ENCODE measurements at places on chromosomes 12 and 14. TPM values are rescaled to one million over a fixed set of nuclear protein-coding genes. Genes with fewer than 3 reads are reported as not detected.
A peak's percentile ranks its signal among the peaks of the same experiment; 100 is the strongest.

Gene PTPN11
- total RNA-seq = 114 TPM

Gene SIX6
- total RNA-seq = not detected

Gene CCDC196
- not detected for total RNA-seq

Gene RNASE7
- not detected for total RNA-seq

DNA sequence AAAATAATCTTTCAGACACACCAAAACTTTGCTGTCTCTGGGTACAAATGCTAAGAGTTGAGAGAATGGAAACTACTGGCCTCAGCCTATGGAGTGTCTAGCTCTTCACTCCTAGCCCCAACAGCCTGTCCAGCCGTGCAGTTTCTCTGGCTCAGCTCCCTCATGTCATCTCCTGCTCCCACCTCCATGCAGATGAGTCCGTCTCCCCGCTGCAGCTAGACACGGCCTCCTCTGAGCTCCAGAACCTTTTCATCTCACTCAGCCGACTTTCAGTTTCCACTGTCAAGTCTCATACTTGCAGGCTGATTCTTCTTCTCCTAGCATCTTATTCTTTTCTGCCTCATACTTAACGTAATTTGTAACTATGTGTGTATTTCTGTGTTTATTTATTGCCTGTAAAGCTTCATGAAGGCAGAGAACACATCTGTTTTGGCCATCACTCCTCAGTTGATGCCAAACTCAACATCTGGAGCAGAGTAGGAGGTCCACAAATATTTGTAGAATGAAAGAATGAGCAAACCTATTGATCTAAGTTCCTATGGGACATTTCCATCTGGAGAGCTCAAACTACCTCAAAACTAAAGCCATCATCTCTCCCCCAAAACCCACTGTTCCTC lies 139.8 kb upstream of the PWP1 start:
- peak; percentile 67 for DNase-seq

DNA sequence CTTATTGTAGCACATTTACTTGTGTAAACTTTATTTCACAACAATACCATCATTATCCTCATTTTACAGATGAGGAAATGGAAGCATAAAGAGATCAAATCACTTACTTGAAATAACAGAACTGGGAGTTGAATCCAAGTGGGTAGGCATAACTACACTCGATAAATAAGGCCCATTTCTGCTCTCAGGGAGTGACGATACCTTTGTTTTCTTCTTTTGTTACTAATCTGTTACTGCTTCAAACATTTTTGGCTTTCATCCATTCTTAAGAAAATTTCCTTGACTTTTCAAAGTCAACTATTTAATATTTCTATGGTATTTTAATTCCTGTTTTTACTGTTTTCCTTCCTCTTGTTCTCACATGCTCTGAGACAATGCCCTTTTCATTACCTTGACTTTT lies 201.6 kb downstream of the ATP23 start:
- DNase-seq = no peak

GRCh38 chr14:23009939-23010726 lies at the start of gene C14orf93:
Gene C14orf93, minus strand, starts transcription at chr14:23010143. Its CDS starts 11,120 bp downstream, at chr14:22999023.
- DNase-seq = peak; percentile 82

DNA sequence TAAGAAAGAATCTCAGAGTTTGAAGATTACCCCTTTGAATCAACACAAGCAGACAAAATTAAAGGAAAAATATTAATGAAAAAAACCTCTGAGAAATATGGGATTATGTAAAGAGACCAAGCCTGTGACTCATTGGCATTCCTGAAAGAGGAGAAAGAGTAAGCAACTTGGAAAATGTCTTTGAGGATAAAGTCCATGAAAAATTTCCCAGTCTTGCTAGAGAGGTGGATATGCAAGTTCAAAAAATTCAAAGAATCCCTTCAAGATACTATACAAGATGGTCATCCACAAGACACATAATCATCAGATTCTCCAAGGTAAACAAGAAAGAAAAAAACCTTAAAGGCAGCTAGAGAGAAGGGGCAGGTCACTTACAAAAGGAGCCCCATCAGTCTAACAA lies 13.3 kb downstream of the SLCO1B1 start:
- DNase-seq = no peak

GRCh38 chr12:57372233-57372632 lies 58.6 kb downstream of the R3HDM2 start:
- DNase-seq = peak; percentile 32

- DNase-seq = peak; percentile 33
Observed at GRCh38 chr12:96427269-96427729, 27.1 kb upstream of the CDK17 start.

DNA sequence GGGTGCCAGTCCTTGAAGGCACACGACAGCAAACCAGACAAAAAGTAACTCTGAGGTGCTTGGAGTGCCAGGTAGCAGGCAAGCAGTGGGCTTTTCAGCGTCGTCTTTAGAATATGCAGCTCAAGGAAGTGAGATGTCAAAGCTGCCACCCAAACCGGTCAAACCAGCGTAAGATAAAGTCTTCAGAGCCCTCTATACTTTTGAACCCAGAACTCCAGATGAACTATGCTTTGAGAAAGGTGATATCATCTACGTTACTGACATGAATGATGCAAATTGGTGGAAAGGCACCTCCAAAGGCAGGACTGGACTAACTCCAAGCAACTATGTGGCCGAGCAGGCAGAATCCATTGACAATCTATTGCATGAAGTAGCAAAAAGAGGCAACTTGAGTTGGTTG lies 95.9 kb downstream of the TBX3 start:
- peak; percentile 13 for DNase-seq

DNA sequence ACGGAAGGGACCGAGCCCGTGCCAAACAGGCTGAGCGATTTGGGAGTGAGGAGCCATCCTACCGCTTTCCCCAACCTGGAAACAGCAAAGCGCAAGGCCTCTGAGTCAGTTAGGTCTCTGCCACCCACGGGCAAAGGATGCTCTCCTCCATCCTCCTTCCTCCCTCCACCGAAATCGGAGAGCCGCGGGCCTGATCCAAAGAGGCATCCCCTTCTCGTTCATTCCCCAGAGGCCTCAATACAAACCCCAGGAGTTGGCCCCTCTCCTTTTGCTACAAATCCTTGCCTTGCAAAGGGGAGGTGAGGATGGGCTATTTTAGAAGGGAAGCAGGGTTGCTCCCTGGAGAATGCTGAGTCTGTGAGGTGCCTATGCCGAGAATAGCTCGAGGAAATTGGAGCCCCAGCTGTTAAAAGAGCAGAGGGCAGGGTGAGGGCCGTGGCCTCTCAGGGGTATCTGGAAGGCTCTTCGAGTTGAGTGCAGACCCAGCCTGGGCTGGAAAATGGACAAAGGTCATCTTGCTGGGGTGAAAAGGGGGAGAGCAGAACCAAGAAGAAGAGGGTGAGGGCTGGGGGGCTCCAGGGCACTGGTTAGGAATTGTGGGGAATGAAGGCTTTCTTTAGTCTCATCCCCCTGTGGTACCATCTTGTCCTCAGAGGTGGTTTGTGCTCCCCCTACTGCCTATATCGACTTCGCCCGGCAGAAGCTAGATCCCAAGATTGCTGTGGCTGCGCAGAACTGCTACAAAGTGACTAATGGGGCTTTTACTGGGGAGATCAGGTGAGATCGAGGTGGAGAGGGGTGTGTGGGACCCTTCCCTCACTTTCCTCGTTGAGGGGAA lies 1.1 kb downstream of the TPI1 start:
- no peak for DNase-seq

- DNase-seq = no peak
Observed at GRCh38 chr12:54003625-54004024, 3.7 kb downstream of the HOXC9 start.

- DNase-seq = no peak
Observed at GRCh38 chr14:95180966-95181741, 23.8 kb upstream of the DICER1 start.

- no peak for DNase-seq
Observed at GRCh38 chr12:46230306-46230705, 38.5 kb downstream of the SLC38A1 start.

GRCh38 chr14:59638885-59639284 lies 62.3 kb upstream of the CCDC175 start:
- no peak for DNase-seq

GRCh38 chr12:109892748-109893147 lies 7.3 kb upstream of the TCHP start:
- DNase-seq = no peak

DNA sequence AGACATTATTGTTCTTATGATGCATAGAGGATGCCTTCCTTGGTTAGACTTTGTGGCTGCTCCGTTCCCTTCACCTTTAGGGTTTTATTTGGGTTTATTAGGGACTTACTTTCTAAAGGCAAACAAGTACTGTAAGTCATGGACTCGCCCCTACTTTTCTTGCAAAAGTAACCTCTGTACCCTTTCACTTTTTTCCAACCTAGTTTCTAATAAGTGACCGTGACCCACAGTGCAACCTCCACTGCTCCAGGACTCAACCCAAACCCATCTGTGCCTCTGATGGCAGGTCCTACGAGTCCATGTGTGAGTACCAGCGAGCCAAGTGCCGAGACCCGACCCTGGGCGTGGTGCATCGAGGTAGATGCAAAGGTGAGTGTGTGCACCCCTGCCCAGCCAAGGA lies 72.7 kb downstream of the SMOC1 start:
- no peak for DNase-seq

- no peak for DNase-seq
Observed at GRCh38 chr12:70733385-70733784, 96.2 kb upstream of the PTPRB start.

DNA sequence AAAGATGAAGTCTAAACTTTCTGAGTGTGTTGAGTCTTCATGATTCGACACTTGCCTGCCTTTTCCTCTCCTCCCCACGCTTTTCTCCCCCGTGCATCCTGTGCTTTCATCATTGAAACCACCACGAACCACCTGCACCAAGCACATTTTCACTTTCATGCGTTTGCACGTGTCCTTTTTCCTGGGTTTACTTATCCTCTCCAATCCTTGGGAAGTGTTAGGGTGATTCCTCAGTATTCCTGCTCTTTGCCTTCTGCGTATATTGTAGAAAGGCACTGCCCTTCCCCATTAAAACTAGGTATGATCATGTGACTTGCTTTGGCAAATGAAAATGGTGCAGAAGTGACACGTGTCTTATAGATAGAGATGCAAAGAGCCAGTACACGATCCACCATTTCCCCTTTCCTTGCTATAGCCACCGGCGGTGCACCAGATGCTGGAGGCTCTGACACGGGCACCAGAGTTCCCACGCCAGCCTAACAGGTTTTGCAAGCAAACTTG lies 106.6 kb downstream of the BRMS1L start:
- DNase-seq = peak; percentile 21

GRCh38 chr12:3455312-3455711 lies 35.7 kb upstream of the PRMT8 start:
- DNase-seq = no peak

GRCh38 chr12:107610021-107610859 lies 75.4 kb upstream of the PWP1 start:
- DNase-seq = peak; percentile 67

- peak; percentile 48 for DNase-seq
Observed at GRCh38 chr12:102816816-102817434, 100.1 kb downstream of the PAH start.

DNA sequence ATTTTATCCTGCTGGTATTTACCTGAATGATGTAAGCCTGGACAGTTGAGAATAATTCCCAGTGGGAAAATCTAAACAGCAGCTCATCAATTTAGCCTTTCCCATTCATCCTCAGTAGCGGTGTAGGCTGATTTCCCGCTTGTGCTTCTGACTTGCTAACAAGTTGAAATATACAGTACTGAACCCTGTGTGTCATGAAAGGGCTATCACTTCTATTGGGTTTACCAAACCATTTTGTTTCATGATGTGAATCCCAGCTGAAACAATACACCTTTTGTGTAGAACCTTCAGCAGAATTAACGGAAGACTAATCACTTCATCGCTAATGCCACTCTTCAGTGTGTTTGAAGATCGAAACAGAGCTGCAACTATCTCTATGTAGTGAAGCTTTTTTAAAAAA lies 88.4 kb downstream of the POLR3B start:
- DNase-seq = no peak

Data from stomach (tissue), 19 donors.